ENCODE measurements at places on chromosomes 6 and 20.

DNA sequence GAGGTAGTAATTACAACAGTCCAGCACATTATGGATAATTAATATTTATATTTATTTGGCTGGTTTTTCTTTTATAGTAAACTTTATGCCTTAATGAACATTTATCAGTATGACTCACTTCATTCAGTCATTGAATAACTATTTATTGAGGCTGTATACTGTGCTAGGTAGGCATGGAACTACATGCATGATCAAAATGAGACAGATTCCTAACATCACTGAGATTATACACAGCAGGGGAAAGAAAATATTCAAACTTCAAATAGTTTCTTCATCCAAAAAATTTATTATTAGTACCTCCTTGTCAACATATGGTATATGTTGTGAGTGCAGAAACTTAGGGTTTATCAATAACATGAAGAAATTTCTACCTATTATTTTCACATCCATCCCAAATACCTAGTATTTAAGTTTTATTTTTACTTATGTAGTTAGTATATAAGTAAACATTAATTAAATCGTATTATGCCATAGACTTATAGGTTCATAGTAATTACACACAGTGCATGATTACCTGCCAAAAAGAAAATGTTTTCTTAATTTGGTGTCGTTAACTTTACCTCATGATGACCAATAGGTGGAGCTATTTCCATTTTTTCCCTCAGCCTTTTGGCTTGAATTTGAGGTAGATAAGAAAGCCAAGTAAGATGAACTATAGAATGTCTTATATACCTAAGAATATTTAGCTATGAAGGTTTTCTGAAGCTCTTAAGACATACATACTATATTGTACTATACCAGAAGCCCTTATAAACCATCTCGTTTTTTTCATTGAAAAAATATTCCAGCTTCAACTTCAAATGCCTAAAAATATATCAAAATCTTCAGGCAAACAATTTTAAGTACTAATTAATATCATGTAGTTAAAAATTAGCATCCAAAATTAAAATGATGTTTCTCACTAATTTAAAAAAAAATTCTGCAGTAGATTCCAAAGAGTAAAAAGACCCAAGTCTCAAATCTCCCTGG, 12.5 kb upstream of the TMEM30A start:
- DNase-seq: peak; percentile 49

GRCh38 chr6:16136621-16137450, 8.0 kb downstream of the MYLIP start:
- no peak for DNase-seq

DNA sequence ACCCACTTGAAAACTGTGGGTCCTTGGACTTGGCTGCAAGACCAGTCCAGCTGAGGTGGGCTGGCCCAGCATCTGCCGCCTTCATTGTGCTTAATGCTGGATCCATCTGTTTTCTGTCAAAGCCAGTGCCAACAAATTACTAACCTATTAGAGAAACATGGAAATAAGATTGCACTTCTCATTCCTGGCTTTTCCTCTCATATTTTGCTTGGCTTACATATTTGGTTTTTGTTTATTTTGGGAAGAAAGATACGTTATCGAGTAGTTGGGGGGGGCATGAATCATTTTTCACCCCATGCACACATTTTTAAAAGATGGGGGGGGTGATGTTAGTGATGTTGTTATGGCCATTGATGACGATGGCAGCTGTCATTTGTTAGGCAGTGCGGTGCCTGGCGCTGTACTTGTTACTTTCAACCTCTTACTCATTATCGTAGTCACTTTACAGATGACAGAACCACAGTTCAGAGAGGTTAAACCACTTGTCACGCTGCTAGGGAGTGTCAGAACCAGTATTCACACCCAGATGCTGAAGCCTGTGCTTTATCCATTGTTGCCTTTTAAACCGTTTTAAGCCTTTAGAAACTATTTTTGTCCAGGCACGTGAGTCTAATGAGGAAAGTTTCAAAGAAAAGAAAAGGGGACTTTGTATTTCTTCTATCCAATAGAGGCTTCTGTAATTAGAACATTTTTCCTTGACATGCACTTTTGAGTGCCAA, 180.0 kb downstream of the TMEM242 start:
- DNase-seq: no peak

- DNase-seq: no peak
These were observed 41.9 kb upstream of the PKIB start for GRCh38 chr6:122568350-122568749.

DNA sequence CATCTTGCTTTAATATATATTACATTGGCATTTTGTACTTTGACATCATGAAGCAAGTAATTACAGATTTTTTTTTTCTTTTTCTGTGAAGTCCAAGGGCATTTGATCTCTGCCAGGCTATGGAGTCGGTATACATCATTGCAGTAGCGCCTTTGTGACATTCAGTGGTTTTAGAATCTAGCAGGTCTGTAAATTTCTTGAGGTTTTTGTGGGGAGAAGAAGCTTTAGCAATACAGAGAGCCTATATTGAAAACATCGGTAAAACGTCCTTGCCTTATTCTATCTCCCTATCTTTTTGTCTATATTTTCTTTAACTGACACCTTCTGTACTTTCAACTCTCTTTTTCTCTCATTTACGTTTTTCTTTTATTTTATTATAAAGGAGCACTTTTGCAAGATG, 47.2 kb downstream of the DUSP22 start:
- DNase-seq: no peak

- peak; percentile 65 for DNase-seq
These were observed 650 bp downstream of the DCBLD1 start for GRCh38 chr6:117483004-117483644.

DNA sequence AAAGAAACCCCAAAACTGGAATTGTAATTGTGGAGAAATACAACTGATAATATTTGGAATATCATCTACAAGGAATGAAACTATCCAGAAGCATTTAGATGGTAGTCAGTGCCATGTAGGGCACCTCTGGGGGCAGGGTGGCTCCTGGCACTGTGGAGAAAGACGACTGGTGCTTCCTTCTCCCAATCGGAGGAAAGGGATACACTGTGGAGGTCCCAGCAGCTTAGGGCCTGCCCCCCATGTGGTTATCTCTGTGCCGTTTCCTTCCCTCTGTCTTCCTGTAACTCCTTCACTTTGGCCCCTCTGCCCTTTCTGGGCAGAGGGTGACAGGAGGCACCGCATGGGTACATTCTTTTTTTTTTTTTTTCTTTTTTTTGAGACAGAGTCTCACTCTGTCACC, 178.4 kb downstream of the MTHFD1L start:
- DNase-seq: no peak

GRCh38 chr6:14754751-14755513, 490.9 kb upstream of the JARID2 start:
- DNase-seq: no peak
